ENCODE measurements at places on chromosomes 3 and 15. TPM values are rescaled to one million over a fixed set of nuclear protein-coding genes. Genes with fewer than 3 reads are reported as not detected.

The SLC6A1 gene
- total RNA-seq = 0.72 TPM

The CA12 gene
- total RNA-seq = 2.8 TPM

The ZBBX gene
- total RNA-seq = 1.4 TPM

The FANCI gene
- total RNA-seq = 94.5 TPM

The ROPN1 gene
- not detected for total RNA-seq

The C3orf20 gene
- total RNA-seq = not detected

The RNF13 gene
- total RNA-seq = 28.9 TPM

The POLG gene
- total RNA-seq = 63.9 TPM

The MEGF11 gene
- 2.7 TPM for total RNA-seq

The CDCP1 gene
- total RNA-seq = 14.6 TPM

The EHHADH gene
- 4.9 TPM for total RNA-seq

The RLBP1 gene
- not detected for total RNA-seq

The AGTR1 gene
- 0.13 TPM for total RNA-seq

The TMEM207 gene
- total RNA-seq = not detected

All from WTC11 (cell line).